Spinal cord (tissue), 10 donors: ENCODE measurements at places on chromosomes 5 and 9. TPM values are rescaled to one million over a fixed set of nuclear protein-coding genes. Genes with fewer than 3 reads are reported as not detected.

The HTR1A gene
- 3.2 TPM for total RNA-seq

The PCDHGA8 gene
- 5.6 TPM for total RNA-seq

The MPDZ gene
- total RNA-seq: 86.0 TPM

The STKLD1 gene
- total RNA-seq: 1.2 TPM
